ENCODE measurements at places on chromosomes 5 and 9. TPM values are rescaled to one million over a fixed set of nuclear protein-coding genes. Genes with fewer than 3 reads are reported as not detected.

MYOZ3 gene
- 0.47 TPM for total RNA-seq

URM1 gene
- 30.2 TPM for total RNA-seq

ACER2 gene
- total RNA-seq, result 1.6 TPM

NR2F1 gene
- total RNA-seq, result 65.0 TPM

IL7R gene
- 0.79 TPM for total RNA-seq

MEGF10 gene
- not detected for total RNA-seq

NKD2 gene
- 4.0 TPM for total RNA-seq
